GM03348 (cell line): ENCODE measurements at places on chromosomes 11 and 22.
A peak's percentile ranks its signal among the peaks of the same experiment; 100 is the strongest.

DNA sequence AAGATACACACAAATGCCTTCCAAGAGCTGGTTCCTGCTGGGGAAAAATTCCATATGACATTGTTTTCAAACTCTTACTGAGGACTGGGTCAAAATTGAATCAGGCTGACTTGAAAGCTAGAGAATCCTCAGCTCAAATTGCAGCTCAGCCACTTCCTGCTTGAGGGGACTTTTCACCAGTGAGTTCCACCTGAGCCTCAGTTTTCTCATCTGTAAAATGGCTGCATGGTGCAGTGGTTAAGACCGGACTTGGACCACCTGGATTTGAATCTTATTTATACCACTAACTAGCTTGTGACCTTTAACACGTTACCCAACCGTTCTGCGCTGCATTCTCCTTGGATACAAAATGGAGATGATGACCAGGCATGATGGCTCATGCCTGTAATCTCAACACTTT is 69.9 kb upstream of the ASPHD2 start:
- no peak for DNase-seq

DNA sequence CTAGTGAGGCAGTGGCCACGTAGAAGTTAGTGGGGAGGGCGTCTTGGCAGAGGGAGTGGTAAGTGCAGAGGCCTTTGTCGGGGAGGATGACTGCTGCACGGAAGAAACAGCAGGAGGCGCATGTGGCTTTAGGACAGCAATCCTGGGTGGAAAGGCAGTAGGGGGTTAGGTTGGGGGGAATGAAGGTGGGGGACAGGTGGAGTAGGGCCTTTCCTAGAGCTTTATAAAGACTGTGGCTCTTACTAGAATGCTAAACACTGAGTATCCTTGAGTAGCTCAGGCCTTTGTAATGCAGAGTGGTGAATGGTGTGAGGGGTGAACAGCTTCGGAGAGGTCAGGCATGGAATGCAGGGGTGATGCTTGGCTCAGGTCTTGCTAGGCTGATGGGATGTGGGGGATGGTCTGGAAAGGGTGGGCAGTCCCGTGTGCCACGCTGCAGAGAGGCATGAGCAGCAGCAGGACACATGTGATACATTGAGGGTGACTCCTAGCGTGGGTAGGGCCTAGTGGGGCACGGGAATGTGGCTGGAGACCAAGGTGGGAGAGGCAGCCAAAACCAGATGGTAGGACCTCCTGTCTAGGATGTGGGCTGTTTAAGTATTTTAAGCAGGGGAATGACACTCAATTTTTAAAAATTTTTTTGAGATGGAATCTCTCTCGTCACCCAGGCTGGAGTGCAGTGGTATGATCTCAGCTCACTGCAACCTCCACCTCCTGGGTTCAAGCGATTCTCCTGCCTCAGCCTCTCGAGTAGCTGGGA is 19.2 kb downstream of the AP2A2 start:
- peak; percentile 53 for DNase-seq

- no peak for DNase-seq
Observed at GRCh38 chr22:35612903-35613302, 4.2 kb downstream of the MB start.

GRCh38 chr22:38214302-38215056 is 12.7 kb downstream of the MAFF start:
- peak; percentile 81 for DNase-seq

GRCh38 chr11:84714316-84714780 is 912.8 kb downstream of the DLG2 start:
- peak; percentile 49 for DNase-seq

DNA sequence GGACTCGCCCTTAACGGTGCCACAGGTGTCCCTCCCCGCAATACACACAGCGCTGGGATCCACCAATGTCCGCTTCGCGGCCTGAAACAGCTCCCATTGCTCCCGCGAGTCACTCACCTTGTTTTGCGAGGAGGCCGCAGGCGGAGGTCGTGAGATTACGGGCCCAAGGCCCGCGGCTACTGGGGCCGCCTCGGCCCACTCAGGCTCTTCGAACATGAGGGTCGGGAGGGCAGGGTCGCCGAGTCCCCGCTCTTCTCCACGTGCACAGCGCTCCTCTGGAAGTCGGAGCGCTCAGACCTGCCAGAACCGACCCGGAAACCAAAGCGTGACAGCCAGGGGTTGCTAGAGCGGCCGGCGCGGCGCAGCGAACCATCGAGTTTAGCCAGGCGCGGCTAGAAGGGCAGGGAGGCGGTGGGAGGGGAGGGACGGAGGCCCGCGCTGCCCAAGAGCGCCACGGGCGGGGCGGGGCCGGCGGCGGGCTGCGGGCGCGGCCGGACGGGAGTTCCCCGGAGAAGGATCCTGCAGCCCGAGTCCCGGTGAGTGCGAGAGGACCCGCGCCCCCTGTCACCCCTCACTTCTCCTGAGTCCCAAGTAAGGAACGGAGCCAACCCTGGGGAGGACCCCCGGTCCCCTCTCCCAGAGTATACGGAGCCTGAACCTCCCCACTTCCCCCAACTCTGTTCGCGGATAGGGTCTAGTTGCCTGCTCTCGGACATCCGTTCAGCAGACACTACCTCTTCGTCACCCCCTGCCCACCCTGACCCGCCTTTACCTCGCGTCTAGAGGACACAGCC is at the start of the genes ILK and RRP8:
Gene ILK (plus strand): TSS at position 488 of the 794 bp plus-strand sequence. CDS start 498 bp downstream, outside the sequence.
Gene RRP8 (minus strand): TSS at position 330 of the 794 bp plus-strand sequence. CDS start 114 bp downstream, at position 216.
- peak; percentile 97 for DNase-seq

- DNase-seq, result no peak
Observed at GRCh38 chr22:41654322-41654721, 33.2 kb downstream of the XRCC6 start.
